ENCODE measurements at places on chromosomes 5 and 9.

- no peak for DNase-seq
Observed at GRCh38 chr5:141958113-141958512, at the start of gene PCDH12. TSS of gene PCDH12 (minus strand) at chr5:141958202. CDS start at chr5:141957851, 351 bp downstream.

DNA sequence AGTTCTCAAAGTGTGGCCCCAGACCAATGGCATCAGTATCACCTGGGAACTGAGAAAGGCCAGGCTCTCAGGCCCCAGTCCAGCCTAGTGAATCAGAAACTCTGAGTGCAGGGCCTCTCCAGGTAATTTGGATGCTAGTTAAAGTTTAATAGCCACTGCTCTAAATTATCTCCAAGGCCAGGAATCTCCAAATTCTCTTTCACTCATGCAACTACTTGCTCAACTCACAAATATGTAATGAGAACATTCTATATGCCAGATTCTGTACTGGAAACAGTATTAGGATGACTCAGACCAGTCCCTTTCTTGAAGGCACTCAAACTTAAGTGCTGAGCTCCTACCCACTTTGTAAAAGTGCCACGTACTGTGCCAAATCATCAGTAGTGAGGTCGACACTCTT, 84.6 kb downstream of the PAPPA start:
- no peak for DNase-seq

DNA sequence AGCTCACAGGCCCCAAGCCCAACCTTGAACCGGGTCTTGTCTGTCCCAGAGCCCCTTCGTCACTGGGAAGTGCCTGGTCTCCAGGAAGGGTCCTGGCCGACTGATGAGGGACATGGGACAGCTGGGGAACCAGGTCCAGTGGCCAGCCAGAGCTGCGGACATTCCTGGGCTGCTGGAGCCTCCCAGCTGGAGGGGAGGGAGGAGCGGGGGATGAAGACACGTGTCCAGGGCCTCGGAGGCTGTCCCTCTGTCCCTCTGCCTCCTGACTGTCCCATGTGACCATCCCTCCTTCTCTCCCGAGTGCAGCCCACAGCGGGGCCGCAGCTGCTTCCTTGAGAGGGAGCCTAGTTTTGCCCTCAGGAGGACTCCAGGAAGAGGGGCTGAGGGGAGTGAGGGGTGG, 41.7 kb upstream of the UBAC1 start:
- DNase-seq: no peak

DNA sequence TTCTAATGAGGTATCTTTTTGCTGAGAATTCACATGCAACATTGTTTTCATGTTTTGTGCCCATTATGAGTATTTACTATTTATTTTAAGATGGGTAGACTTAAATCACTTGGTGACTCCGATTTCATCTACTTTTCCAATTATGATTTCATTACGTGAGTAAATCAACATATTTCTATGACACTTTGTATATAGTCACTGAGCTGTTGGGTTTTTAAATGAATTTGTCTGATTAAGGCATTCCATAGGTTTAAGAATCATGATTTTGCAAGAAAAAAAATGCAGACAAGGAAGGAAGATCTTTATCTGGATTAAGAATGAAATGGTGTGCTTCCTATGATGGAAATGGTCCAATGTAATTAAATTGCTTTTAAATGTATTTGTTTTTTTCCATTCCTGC, 661.9 kb downstream of the ANXA1 start:
- DNase-seq: no peak

GRCh38 chr5:131795879-131796792, 681 bp downstream of the FNIP1 start:
- DNase-seq: no peak

DNA sequence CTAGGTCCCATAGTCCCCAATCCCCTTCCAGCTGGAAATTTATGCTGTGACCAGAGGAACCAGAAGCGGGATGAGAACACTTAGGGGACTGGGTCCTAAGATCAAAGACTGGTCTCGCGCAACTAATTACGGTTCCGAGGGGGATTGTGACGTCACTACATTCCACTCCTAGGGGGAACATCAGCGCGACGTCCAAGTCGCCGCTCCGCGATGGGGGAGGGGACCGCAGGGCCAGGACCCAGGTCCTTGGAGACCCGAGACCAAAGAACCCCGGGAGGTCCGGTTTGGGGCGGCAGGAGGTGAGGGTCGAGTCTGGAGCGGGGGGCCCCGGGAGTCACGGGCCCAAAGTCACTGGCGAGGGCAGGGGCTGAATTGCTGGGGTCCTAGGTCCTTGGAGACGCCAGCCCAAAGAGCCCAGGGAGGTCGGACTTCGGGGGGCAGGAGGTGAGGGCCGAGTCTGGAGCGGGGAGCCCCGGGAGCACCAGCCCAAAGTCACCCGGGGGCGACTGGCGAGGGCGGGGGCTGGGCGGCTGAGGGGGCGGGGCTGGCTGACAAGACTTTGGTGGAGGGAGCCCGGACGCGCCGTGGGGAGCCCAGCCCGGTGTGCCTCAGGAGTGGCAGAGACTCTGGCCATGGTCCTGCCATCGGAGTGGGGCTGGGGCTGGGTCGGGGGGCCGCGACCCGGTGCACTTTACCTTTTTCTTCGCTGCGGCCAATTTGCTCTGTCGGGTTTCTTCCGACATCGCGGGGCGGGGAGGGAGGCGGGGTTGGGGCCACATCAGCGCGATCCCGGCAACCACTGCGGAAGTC, at the start of gene GOLGA2:
TSS of gene GOLGA2 (minus strand) at position 810 of the 810 bp plus-strand sequence. CDS start at position 779, 31 bp downstream.
- DNase-seq: no peak

DNA sequence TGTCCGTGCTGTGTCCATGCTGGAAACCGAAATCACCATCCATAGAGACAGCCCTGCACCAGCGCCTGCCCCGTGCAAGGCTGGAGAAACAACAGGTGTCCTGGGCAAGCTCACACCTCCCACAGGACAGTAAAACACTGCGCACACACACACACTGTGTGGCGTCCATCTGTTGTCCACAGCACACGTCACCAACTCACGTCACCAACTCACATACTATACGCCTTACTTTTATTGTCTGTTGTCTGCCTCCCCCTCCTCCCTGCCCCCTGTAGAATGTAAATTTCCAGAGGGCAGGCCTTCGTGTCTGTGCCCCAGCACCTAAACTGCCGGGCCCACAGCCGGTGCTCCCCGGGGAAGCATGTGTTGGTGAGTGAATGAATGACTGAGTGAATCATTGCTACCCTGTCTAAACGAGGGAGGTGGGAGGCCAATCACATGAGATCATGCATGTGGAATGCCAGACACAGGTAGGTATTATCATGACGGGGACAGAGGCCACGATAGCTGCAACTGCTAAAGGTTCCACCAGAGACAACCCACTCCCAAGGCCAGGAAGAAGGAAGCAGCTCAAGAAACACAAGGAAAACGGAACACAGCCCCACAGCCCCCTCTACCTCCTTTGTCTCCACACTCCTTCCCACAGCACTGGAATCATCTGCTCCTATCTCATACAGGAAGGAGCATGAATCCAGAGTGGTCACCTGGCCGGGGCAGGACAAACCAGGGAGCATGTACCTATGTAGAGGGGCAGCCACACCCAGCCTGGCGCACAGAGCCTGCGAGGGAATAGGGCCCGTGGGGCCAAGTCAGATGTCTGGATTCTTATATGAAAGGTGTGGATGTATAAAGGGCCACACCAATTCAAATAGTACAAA, 41.9 kb downstream of the STK10 start:
- DNase-seq: no peak

- DNase-seq: no peak
Observed at GRCh38 chr9:82621447-82621846, 441.5 kb downstream of the RASEF start.

DNA sequence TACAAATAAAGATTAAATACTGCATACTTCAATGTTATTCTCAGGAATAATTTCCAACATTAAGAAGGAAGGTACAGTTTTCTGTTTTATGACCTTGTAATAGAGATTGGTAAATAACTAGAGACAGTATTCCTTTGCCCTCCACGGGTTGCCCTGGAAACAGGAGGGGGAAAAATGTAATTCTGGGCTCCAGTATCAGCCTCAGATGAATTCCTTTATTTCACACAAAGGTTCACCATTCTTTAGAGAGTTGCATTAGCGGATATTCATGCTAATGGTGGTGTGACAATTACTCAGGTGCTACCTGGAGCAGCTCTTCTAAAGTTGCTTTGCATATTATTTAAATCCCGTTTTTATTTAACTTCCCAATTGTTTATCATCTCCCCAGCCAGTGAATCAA, 42.6 kb downstream of the CETN3 start:
- DNase-seq: no peak

GRCh38 chr5:88813805-88814575, 69.0 kb downstream of the MEF2C start:
- no peak for DNase-seq

DNA sequence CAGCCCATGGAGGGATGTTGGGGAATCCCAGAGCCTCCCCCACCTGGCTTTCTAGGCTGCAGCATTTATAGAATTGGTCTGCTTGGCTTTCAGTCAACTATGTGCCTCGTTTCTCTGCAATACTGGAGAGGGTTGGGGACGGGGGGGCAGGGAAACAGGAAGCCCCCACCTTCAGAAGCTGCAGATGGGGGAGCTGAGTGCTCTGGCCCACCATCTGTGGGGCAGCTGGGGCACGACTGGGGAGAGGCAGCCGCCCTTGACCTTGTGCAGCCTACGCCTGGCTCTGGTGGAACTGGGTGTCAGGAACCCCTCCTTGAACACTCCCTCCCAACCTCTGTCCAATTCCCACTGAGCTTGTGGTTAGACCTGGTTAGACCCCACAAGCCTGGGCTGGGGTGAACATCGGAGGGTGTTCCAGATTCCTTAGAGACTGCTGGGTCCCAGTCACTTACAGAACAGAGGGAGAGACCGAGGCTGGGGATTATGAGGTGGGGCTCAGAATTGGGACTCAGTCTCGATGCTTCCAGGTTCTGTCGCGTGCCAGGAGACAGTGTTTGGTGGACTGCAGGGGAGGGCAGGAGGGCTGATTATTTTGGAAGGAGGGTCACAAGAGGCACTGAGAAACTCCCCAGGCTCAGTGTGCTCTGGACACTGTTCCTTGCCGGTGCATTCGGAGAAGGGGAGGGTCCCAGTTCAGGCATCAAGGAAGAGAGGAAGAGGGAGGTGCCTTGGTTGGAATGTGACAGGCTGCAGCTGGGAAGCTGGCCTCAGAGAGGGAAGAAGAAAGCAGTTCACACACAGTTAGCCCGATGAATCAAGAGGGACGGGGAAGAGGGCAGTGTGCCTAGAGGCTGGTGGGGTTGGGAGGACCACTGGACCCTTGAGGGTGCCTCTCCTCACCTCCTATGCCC, 25.6 kb downstream of the COL27A1 start:
- no peak for DNase-seq

DNA sequence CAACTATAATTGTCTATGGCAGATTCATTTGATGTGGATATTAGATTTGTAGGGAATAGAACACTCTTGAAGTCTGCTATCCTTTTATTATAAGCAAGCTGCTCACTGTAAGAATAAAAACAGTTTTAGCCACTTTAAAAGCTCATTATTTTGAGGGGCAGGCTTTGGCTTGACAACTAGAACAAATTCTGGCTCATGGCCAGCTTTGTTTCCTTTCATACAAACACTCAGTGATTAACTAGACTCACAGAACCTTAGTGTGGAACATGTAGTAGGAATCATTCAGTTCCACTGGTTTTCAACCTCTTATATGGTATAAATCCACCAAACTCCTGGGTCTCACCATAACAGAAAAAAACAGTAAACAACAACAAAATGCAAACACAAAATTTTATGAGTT, 27.4 kb upstream of the CEP120 start:
- DNase-seq: no peak

DNA sequence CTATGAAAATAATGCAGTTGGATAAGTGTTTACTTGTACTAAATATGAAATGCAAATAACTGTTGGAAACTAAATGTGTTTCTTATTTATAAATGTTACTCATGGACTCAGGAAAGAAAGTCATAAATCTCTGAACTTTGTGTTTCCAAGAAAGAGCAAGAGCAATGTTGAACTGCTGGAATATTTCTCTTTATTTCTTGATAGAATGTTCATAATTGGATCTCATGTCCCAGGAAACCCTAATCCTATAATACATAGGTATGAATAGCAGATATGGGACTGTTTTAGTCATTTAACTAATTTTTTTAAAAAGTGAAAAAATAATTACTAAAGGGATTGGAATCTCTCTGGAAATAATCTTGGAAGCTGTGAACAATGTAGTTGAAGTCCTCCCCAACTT, 245.0 kb upstream of the ACTBL2 start:
- no peak for DNase-seq

DNA sequence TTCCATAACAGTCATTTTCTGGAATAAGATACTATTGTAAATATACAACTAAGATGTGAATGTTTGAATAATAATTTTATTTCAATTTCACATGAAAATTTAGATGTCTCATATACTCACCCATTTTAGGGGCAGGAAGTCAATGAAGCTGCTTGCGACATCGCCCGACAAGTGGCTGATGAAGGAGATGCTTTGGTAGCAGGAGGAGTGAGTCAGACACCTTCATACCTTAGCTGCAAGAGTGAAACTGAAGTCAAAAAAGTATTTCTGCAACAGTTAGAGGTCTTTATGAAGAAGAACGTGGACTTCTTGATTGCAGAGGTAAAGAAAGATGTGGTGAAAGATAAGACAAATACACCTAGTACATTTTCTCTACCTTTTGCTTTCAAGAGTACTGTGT, 8.6 kb downstream of the BHMT start:
- no peak for DNase-seq

DNA sequence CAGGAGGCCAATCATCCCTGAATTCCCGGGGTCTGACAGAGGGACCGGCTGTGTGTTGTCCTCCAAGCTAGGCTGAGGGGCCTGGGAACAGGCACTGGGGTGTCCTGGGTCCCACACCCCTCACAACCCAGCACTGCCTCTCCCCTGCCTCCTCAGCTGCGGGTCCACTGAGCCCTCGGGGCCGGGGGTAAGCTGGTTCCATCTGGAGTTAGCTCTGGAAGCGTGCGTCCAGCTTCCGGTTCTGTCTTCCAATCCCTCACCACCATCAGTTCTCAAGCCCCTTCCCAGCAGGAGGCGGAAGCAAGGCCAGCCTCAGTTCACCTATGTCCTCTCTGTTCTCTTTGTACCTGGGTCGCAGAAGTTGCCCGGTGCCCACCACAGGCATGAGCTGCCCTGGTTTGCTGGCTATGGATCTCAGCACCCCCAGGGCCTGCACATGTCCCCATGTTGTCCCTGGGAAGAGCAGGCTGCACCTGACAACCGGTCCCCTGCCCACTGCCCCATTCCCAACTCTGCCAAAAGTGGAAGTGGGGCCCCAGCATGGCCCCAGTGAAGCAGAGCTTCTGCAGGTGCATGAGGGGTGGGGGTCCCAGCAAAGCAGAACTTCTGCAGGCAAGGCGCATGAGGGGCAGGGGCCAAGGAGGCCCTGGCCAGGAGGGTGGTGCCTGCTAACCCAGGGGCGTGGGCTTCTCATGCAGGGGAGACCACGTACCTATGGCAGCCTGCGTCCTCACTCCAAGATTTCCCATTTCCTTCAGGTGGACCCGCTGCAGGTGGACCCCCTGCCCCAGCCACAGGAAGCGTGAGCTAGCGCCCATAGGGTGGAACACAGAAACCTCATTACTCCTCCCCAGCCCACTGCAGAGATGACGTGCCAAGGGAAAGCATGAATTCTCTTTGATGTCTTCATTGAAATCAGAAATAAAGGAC, 111.9 kb downstream of the ZNF354C start:
- DNase-seq: no peak
